ENCODE measurements at places on chromosomes 13 and 19.

DNA sequence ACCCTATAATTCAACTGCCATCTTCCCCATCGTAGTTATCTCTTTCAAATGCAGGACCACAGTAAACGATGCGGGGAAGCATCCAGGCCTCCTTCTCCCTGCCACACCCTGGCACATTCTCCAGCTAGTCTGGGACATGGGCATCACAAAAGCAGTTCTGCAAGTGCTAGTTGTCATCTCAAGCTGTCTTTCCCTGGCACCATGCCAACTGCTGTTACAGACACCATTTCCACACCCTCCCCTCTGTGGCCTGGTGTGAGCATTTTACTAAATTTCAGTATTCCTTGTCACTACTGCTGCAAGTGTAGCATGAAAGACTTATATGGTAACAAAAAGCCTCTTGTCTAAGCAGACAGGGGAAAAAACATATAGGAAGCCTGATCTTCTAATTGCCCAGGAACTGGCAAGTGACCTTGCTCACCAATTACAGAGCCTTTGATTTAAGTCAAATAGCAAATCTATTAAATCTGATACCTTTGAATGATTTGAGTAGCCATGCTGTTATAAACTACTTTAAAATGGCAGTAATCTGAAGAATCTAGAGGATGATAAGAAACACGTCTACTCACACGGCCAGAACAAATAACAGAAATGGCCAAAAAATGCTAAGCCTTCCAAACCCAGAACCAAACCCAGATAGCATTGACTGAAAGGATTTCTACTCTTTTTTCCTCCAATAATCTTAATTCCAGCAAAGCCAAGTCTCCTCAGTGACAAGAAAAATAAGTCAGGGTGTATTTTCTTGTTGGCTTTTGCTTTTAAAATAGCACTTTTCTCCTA lies 179.0 kb downstream of the NUFIP1 start:
- DNase-seq = no peak

GRCh38 chr13:39039041-39039440 lies 785 bp downstream of the NHLRC3 start:
- no peak for DNase-seq

- no peak for DNase-seq
These were observed 108.4 kb upstream of the NBEA start for GRCh38 chr13:34833562-34834182.

DNA sequence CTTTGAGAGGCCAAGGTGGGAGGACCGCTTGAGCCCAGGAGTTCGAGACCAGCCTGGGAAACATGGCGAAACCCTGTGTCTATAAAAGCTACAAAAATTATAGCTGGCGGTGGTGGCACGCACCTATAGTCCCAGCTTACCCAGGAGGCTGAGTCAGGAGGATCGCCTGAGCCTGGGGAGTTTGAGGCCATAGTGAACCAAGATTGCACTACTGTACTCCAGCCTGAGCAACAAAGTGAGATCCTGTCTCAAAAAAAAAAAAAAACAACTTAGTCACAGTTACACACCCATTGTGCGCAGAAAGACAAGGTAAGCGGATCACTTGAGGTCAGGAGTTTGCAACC lies 728 bp upstream of the DENND1C start:
- no peak for DNase-seq

GRCh38 chr19:33376941-33377557 lies 3.5 kb downstream of the CEBPG start:
- no peak for DNase-seq

GRCh38 chr13:77042566-77043177 lies 15.7 kb upstream of the FBXL3 start:
- DNase-seq = no peak

GRCh38 chr19:42239544-42240220 lies 2.7 kb downstream of the GSK3A start:
- no peak for DNase-seq

DNA sequence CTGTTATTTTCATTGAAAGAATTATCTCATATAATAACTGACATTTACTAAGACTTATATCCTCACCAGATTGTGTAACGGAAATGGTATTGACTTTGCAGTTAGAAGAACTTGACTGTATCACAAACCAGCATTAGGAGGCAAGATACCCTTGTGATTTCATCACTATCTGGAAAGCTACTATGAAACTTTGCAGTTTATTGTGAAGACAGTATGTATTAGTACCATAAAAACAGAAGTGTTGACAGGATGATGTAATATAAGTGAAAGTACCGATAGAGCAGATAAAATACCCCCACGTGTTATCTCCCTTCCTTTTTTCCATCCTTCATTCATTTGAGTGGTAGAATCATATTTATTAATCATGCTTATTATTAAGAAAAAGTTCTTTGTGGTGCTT lies 365.7 kb upstream of the KLHL1 start:
- DNase-seq = no peak

GRCh38 chr19:10143681-10144080 lies 24.0 kb upstream of the EIF3G start:
- no peak for DNase-seq

DNA sequence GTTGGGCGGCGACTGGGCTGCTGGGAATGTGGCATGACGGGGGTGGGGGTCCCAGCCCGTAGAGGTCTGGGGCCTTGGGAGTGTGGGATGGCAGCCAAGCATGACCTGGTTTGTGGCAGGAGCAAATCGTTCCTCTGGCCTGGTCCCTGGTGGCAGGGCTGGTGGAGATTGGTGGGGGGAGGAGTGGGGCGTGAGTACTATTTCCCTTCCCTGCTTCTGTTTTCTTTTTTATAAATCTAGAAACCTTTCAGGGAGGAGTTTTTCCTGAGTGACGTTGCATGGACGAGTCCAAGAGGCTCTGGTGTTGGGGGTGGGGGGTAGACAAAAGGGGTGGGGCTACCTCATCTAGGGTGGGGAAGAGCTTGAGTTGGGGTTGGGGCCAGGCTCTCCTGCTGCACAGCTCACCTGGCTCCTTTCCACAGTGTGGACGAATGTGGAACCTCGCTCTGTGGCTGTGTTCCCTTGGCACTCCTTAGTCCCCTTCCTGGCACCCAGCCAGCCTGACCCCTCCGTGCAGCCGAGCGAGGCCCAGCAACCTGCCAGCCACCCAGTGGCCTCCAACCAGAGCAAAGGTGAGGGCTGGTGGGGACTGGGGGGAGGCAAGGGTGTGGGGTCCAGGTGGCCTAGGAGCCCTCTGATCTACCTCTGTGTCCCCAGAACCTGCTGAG lies 15.4 kb upstream of the PRR19 start:
- no peak for DNase-seq

- no peak for DNase-seq
These were observed 83.2 kb upstream of the MCF2L start for GRCh38 chr13:112885782-112886268.

GRCh38 chr13:73107970-73108369 lies 49.2 kb downstream of the KLF5 start:
- DNase-seq = no peak

DNA sequence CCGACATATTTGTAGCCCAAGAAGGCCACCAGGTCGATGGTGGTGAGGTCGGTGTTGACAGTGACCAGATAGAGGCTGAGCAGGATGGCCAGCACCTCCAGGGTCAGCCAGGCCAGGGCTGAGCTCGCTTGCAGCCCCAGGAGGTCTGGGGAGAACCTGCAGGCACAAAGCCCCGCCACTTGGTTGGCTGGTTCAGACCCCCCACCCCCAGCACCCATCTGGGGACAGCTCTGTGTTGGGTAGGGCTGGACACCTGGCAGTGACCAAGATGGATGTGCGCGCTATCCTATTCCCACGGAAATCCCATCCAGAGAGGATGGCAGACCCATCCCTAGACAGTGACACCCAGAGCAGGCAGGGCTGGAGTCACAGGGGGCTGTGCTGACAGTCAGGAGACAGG lies 3.5 kb downstream of the C19orf33 start:
- DNase-seq = no peak

GRCh38 chr19:58059671-58060078 lies 593 bp downstream of the ZNF135 start:
- no peak for DNase-seq

DNA sequence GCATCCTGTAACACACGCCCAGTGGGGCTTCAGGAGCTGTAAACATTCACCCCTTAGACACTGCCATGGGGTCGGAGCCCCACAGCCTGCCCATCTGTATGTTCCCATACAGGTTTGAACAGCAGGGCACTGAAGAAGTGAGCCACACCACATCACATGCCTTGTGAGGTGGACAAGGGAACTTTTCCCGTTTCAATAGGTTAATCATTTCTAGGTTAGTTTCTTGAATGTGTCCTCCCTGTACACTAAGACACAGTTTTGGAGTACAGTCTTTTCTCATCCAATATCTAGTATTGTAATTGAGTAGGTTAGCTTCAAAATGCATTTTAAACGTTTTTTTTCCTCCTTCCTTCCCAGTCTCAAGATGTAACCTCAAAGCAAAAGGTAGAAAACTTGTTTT lies 700.2 kb upstream of the PCDH20 start:
- no peak for DNase-seq

DNA sequence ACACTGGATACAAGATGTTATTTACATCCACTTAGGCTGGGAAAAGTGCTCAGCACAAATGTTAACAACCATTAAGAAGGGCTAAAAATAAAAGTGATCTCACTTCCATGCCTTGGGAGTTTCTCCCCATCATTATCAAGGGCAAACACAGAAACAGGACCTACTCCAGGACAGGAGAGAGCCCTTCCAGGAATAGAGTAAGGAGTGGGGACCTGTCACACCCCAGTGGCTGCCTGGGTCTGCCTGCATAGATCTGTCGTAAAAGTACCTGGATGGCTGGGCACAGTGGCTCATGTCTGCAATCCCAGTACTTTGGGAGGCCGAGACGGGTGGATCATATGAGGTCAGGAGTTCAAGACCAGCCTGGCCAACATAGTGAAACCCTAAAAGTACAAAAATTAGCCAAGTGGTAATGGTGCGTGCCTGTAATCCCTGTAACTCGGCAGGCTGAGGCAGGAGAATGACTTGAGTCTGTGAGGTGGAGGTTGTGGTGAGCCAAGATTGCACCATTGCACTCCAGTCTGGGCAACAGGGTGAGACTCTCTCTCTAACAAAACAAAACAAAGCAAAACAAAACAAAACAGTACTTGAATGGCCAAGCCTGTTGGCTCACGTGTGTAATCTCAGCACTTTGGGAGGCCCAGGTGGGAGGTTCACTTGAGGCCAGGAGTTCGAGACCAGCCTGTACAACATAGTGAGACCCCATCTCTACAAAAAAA lies 5.6 kb downstream of the ATP8A2 start:
- no peak for DNase-seq

- no peak for DNase-seq
These were observed 38.3 kb upstream of the SPRY2 start for GRCh38 chr13:80379245-80379644.

- DNase-seq = no peak
These were observed 32.2 kb downstream of the F2RL3 start for GRCh38 chr19:16920816-16921529.

GRCh38 chr13:59641261-59641660 lies 522.5 kb downstream of the DIAPH3 start:
- DNase-seq = no peak

- DNase-seq = no peak
These were observed 165.6 kb downstream of the MZT1 start for GRCh38 chr13:72561791-72562190.

- DNase-seq = no peak
These were observed 6.7 kb downstream of the ZNF865 start for GRCh38 chr19:55611983-55612645.

DNA sequence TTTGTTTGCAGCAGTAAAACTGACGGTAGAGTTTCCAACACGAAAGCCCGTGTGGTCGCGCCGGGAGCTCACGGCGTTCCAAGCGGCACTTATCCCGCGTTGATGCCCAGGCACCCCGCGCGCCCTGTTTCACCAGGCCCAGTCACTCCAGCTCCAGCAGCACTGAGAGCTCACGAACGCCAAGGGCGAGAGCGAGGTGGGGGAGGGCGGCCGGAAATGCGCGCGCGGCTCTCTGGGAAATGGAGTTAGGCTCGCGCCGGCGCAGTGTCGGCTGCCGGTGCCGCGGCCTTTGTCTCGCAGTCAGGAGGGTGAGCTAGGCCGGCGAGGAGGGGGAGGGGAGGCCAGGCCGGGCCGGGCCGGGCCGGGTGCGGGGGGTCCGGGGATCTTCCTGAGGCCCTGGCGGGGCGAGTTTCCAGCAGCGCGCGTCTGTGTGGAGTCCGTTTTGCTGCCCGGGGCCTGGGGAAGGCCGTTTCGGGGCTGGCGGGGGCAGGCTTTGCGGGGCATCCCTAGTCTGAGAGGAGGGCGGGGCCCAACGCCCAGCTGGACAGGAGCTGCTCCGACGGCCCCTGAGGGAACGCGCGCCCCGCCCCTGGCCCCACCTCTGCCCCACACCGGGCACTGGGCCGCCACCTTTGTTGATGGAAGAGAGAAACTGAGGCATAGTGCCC lies at the start of gene ZNF135:
ZNF135 (plus strand) TSS at position 280 of the 668 bp plus-strand sequence. CDS start 721 bp downstream, outside the sequence.
- no peak for DNase-seq

DNA sequence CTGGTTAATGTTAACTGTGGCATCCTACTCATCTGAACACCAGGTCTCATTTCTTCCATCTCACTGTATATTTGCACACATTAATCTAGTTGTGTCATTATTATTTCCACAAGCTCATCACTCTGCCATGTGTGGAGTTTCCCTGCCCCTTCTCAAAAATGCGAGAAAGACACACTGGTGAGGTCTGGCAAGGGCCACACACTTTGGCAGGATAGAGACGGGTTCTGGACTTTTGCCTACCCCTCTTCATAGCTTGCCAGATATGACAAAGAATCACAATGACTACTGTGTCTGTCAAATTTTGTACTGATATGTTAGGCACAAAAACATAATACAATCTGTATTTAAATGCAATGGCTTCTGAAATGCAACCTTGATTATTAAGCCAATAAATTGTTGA lies 12.9 kb downstream of the GPR12 start:
- DNase-seq = no peak

GRCh38 chr19:38013913-38014580 lies 107.0 kb downstream of the SIPA1L3 start:
- no peak for DNase-seq

- no peak for DNase-seq
These were observed 6.5 kb upstream of the USF2 start for GRCh38 chr19:35262101-35262761.

DNA sequence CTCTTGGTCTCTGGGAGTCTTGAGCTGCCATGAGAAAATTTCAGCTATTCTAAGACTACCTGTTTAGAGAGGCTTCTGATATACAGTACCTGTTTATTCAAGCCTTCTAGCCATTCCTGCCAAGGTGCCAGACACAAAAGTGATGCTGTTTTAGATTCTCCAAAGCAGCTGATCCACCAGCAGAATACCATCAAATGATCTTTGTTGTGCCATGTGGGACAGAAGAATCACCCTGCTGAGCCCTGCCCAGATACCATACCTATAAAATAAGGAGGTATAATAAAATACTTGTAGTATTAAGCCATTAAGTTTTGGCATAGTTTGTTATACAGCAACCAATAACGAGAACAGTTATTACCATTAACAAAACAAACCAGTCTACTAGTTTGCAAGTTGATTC lies 14.1 kb upstream of the SOX21 start:
- no peak for DNase-seq

DNA sequence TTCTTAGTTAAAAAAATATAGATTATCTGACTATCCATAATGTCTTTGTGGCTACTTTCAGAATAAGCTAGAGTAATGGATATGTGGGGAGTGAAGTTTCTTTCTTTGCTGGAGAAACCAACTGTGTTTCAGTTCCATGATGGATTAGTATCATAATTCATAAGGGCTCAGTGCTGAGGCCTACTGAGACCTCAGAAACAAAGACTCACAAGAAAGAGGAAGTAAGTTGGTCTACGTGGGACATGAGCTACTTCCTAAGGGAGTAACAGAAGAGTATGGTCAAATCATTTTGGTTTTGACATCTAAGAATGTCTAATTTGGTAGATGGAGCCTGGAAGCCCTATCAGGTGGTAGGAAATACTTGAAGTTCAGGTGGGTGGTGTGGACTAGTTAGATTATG lies 99.0 kb upstream of the HTR2A start:
- no peak for DNase-seq

- DNase-seq = no peak
These were observed 752 bp upstream of the EDNRB start for GRCh38 chr13:77919246-77919920.

All from NCI-H1436 treated with DMSO at 0.1 percent for 48 hours (cell line).